ENCODE measurements at places on chromosomes 6 and 20. TPM values are rescaled to one million over a fixed set of nuclear protein-coding genes. Genes with fewer than 3 reads are reported as not detected.
A peak's percentile ranks its signal among the peaks of the same experiment; 100 is the strongest.

- DNase-seq, result no peak
These were observed 190.7 kb downstream of the C6orf118 start for GRCh38 chr6:165118736-165119135.

GRCh38 chr6:148770408-148771211 is 23.8 kb downstream of the UST start:
- DNase-seq, result no peak

DNA sequence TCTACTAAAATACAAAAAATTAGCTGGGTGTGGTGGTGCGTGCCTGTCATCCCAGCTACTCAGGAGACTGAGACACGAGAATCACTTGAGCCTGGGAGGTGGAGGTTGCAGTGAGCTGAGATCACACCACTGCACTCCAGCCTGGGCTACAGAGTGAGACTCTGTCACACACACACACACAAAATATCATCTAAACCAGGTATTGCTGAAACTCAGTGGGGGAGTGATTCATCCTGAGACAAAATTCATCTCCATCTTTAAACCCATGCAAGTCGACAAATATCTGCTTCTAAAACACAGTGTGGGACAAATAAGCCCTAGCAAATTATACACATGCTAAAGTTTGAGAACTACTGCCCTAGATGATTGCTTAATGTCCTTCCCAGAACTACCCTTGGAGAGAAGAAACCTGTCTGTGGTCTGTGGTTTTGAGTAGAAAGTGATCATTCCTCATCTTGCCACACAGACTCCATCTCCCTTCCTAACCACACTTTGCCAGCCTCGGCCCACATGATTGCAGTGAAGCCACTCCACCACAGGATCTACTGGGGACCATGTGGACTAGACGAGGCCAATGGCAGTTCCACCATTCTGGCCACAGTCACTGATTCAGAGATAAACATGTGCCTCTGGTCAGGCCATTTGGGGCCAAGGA is 130.3 kb downstream of the OPRM1 start:
- DNase-seq, result no peak

DNA sequence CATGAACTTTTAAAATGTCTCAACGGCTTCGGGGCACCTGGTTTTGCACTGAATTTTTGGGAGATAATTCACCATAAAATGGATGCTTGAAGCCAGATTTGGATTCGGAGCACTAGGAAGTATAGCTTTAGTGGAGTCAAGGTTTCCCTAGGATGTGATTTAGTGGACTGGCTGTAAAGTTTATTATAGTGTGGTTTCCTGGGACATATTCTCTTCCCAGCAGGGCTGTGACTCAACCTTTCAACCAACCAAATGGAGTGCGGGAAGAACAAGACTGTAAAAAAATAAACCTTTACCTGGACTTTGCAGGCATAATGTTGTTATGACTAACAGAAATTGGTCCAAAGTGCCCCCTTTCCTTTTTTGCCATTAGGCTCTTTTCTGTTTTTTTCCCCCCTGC is 327.4 kb upstream of the MAN1A1 start:
- DNase-seq, result no peak

DNA sequence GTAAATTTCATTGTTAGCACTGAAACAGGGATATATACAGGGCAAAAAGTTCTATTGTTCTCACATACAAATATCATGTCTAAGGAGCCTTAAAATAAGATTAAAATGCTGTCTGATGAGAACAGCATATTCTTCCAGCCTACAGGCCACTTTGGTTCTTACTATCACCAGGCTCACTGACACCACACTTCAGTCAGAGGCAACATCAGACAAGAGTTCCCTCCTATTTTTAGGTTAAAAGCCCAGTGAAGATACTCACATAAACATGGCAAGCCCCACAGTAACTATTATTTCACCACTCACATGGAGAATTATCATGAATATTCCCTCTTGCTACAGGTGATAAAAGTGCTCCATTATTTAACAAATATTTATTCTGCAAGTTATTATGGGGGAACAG is 175.8 kb downstream of the ISM1 start:
- no peak for DNase-seq

DNA sequence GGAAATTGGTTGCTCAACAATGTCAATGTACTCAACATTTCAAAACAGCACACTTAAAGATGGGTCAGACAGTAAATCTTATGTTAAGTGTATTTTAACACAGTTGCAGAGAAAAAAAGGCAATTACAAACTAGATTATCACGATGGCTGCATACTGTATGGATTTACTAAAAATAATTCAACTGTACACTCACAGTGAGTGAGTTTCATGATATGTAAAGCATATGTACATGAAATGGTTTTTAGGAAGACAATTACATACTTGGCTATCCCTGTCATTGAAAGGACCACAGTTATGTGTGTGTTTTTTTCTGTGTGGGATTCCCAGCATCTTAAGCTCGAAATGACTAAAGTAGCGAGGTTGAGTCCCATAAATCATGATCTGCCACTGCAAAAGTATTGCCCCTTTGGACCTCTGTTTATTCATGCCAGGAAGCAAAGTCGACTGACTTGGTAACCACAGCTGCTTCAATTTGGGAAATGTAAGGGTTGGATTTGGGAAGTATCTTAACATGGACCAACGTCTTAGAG is 5.5 kb upstream of the SALL4 start:
- DNase-seq, result no peak

DNA sequence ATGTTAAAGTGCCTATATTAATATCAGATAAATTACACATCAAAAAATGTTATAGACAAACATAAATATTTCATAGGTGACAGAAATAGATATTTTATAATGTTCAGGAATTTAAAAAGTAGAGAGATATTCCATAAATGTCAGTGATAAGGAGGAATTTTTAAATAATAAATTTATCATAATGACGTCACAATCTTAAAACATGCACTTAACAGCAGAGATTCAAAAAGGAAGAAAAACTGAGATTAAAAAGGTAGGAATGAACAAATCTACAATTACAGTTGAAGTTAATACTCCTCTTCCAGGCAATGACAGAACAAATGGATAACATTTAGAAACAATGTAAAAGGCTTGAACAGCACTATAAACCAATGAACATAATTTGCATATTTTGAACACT is 345.4 kb upstream of the NOX3 start:
- DNase-seq, result no peak

DNA sequence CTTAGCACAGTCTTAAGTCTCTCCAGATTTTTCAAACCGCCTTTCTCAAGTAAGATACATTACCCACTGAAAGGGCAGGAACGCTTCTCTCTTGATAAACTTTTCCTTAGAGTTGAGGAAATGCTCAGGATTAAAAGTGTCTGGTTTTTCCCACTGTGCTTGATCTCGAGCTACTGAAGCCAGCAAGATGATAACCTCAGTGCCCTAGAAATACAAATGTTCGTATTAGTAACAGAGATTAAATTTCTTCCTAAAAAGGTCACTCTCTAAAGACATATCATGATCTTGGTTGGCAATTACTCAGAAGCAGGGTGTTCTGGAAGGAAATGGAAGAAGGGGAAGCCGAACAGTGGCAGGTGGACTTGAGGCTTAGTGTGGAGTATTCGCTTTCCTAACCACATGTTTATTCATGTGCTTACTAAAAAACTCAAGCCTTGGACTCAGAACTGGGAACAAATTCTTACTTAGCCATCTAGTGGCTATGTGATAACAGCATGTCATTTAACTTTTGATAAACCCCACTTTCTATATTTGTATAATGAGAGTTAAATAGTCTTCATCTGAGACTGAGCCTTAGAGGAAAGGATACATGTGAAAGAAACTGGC is 20.1 kb downstream of the C6orf141 start:
- DNase-seq, result peak; percentile 39

GRCh38 chr6:154962753-154963152 is 32.4 kb upstream of the TIAM2 start:
- DNase-seq, result no peak

DNA sequence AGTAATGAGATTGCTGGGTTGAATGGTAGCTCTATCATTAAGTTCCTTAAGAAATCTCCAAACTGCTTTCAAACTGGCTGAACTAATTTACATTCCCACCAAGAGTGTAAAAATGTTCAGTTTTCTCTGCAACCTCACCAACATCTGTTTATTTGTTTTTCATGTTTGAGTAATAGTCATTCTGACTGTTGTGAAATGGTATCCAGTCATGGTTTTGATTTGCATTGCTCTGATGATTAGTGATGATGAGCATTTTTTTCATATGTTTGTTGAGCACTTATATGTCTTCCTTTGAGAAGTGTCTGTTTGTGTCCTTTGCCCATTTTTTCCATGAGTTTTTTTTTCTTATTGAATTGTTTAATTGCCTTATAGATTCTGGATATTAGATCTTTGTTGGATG is 24.9 kb downstream of the DEFB125 start:
- no peak for DNase-seq

- no peak for DNase-seq
These were observed 103.7 kb downstream of the SNAP25 start for GRCh38 chr20:10322073-10323012.

- DNase-seq, result no peak
These were observed 444.3 kb upstream of the NRSN1 start for GRCh38 chr6:23681743-23682142.

DNA sequence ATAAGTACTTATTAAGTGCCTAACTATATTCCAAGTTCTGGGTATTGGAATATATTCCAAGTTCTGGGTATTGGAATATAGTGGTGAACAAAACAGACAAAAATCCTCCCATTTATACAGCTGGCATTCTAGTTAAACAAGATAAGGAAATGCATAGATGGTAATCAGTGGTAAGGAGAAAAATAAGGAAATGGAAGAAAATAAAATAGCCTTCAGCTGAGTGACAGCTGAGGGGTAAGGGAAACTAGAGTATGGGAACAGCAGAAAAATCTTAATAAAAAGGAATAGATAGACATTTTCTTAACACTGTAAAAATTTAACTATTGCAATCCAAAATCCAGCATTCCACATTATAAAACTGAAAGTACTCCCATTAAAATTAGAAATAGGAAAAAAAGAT is 17.2 kb upstream of the WFDC10A start:
- no peak for DNase-seq

GRCh38 chr6:76831299-76831698 is 632.0 kb downstream of the HTR1B start:
- DNase-seq, result no peak

DNA sequence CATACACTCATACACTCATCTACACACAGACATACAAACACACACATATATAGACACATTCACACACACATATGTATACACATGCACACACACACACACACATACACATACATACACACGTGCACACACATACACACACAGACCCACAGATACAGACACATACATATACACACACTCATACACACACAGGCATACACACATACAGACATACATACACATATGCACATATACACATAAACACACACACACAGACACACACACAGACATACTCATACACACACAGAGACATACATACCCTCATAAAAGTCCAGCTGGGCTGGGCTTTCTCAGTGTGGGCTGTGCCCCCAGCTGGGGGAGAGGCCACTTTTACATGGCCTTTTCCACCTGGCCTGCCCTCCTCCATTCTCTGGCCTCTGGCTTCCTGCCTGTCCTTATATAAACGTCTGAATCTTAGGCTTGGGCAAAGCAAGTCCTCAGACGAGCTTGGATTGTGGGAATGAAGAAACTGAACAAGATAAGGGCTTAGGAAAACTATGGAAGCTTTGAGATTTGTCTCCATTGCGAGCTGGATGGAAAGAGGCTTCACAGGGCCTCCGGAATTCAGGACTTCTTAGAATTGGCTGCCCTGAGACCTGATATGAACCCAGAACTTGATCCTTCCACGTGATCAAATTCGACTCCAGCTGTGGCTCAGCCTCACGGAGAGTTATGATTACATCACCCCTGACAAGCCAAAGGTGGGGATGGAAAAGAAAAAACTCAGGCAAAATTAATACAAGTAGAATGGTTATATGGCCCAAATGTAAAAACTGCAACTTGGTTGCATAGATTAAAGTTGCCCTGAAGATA is 22.5 kb upstream of the CST3 start:
- DNase-seq, result no peak

GRCh38 chr6:17601386-17601703 is 1.2 kb downstream of the FAM8A1 start:
- DNase-seq, result no peak

- no peak for DNase-seq
These were observed 453.5 kb upstream of the JARID2 start for GRCh38 chr6:14792118-14792955.

GRCh38 chr6:42520786-42521607 is 42.8 kb upstream of the UBR2 start:
- no peak for DNase-seq

DNA sequence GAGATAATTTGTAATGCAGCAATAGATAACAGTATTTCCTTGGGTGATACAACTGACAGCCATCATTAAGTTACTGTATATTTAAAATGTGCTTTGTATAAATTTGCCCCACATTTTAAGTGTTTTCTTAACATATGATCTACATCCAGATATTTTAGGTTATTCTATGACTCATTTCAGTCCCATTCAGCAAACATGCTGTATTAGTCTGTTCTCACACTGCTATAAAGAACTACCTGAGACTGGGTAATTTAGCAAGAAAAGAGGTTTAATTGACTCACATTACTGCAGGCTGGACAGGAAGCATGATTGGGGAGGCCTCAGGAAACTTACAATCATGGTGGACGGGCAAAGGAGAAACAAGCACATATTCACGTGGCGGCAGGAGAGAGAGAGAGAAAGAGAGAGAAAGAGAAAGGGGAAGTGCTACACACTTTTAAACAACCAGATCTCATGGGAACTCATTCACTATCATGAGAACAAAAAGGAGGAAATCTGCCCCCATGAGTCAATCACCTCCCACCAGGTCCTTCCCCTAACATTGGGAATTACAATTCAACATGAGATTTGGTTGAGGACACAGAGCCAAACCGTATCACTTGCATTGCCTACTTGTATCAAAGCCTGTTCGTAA is 9.6 kb upstream of the CHD6 start:
- no peak for DNase-seq

- DNase-seq, result no peak
These were observed 254.6 kb upstream of the PRDM1 start for GRCh38 chr6:105831311-105832097.

DNA sequence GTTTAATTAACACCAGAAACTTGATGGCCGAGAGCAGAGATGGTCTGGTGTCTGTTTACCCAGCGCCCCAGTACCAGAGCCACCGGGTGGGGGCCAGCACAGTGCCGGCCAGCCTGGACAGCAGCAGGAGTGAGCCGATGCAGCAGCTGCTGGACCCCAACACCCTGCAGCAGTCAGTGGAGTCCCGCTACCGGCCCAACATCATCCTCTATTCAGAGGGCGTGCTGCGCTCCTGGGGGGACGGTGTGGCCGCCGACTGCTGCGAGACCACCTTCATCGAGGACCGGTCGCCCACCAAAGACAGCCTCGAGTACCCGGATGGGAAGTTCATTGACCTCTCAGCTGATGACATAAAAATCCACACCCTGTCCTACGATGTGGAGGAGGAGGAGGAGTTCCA is 73.7 kb downstream of the SYNDIG1 start:
- no peak for DNase-seq

The LY6G6C gene
- polyA plus RNA-seq, result not detected

The HDGFL1 gene
- not detected for polyA plus RNA-seq

The PDYN gene
- polyA plus RNA-seq, result not detected

The LGSN gene
- polyA plus RNA-seq, result not detected

The WFDC12 gene
- not detected for polyA plus RNA-seq

The POLR3F gene
- polyA plus RNA-seq, result 7.3 TPM

The MAPK13 gene
- polyA plus RNA-seq, result 28.7 TPM

The PERP gene
- 24.0 TPM for polyA plus RNA-seq

Data from stomach (tissue), 19 donors.